ENCODE measurements at places on chromosomes 4 and X. TPM values are rescaled to one million over a fixed set of nuclear protein-coding genes. Genes with fewer than 3 reads are reported as not detected.

DNA sequence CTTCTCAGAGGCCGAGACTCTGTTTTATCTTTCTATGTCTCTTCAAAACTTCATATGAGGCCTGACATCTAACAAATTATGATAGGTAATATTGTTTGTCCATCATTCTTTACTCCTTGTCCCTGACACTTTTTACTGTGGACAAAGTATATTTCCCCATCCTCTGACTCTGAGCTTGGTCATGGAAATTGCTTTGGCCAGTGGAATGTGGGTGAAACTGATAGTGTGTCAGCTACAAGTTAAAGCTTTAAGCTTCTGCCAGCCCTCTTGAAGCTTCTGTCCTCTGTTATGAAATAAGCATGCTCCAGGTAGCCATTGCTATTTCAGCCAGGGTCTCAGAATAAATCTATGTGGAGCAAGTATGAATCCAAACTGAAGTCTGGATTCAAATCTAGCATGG lies 604.6 kb downstream of the BCOR start:
- H3K4me1 ChIP-seq, result peaks cover 14% of the 10 kb centered on the region
- DNase-seq, result no peak
- no peak overlapping the region for H3K4me3 ChIP-seq

GRCh38 chrX:139762400-139763183 lies 54.6 kb upstream of the MCF2 start:
- H3K36me3 ChIP-seq, result no peaks in the 10 kb centered on the region
- H3K27me3 ChIP-seq, result no peaks in the 10 kb centered on the region
- H3K27ac ChIP-seq, result no peak overlapping the region
- DNase-seq, result no peak
- H3K4me1 ChIP-seq, result no peaks in the 10 kb centered on the region

DNA sequence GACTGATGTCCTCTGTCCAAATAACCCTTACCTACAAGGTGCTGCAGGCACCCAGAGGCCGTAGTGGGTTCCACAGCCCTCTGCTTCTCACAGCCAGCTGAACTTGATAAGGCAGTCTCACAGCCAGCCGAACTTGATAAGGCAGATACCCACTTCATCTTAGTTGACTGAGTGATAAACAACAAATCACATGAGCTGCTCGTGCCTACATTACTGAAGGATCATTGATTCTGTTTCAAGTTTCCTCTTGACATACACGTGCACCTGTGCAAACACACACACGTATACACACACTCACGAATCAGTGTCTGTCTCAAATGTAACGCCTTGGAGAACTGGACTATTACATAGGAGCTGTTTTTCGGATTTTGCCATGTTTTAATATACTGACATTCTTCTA lies 276.3 kb downstream of the DCTD start:
- no peaks in the 10 kb centered on the region for H3K4me1 ChIP-seq
- H3K36me3 ChIP-seq, result no peaks in the 10 kb centered on the region
- H3K4me3 ChIP-seq, result no peak overlapping the region
- H3K27ac ChIP-seq, result no peak overlapping the region

- no peak overlapping the region for H3K4me3 ChIP-seq
- no peak for DNase-seq
- H3K27ac ChIP-seq, result no peak overlapping the region
Observed at GRCh38 chrX:134692990-134693389, 34.7 kb upstream of the PLAC1 start.

DNA sequence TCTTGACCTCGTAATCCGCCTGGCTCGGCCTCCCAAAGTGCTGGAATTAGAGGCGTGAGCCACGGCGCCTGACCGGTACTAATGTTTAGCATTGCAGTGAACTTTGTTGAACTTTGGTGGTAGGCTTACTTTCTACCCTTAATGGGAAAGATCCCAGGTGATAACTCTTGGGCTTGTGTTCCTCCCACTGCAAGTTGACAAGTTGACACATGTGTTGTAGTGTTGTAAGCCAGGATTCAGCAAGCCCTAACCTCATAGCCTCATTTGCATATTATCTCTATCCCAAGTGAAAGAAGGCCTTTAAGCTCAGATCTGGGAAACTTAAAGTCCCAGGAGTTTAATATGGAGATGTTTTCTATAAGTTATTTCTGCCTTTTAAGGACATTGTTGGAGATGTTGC lies 80.0 kb upstream of the CLCN4 start:
- no peaks in the 10 kb centered on the region for H3K27me3 ChIP-seq
- H3K4me3 ChIP-seq, result no peak overlapping the region
- H3K4me1 ChIP-seq, result no peaks in the 10 kb centered on the region
- DNase-seq, result no peak

Gene AKAP14
- total RNA-seq, result not detected

Gene SPP1
- 0.54 TPM for total RNA-seq

Measured in activated CD8-positive, alpha-beta memory T cell treated with anti-CD3 and anti-CD28 coated beads, Interleukin-2, amount 10 ng/mL, durations not matched to agents 7 days and 5 days (primary cell).